ENCODE measurements at places on chromosomes 6 and 20.

GRCh38 chr6:106315765-106316374 lies 9.7 kb downstream of the ATG5 start:
- no peak for DNase-seq

DNA sequence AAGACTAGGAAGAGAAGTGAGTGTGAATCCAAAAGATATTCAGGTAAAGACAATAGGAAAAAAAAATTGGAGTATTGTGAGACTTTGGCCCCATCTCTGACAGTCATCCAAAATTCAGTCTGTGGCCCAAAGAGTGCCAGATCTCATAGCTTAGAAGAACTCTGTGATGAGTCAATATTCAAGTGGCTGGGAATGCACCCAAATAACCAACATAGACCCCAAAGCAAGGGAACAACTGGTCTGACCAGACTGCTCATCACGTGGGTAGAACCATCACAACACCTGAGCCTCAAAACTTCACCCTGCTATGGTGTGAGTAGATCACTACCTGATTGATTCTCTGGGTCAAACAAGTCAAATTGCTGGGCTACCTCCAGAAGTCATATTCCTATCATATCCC lies 51.1 kb upstream of the TRDN start:
- DNase-seq = no peak

DNA sequence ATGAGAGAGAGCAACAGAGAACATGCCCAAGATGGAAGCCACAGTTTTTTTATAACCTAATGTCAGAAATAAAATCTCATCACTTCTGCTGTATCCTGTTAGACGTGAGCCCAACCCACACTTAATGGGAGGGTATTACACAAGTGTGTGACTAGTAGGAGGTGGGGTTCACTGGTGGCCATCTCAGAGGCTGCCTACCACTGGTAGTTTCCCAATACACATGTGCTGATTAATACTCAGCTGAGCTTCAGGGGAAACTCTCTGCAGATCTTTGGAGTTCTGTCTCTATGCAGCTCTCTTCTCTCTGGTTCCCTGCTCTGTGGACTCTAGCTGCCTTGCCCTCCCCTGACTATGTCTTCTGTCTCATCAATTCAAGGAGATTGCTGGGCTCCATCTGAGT lies 35.7 kb downstream of the CNBD2 start:
- DNase-seq = no peak

- no peak for DNase-seq
Observed at GRCh38 chr6:121816906-121817540, 381.6 kb downstream of the GJA1 start.

DNA sequence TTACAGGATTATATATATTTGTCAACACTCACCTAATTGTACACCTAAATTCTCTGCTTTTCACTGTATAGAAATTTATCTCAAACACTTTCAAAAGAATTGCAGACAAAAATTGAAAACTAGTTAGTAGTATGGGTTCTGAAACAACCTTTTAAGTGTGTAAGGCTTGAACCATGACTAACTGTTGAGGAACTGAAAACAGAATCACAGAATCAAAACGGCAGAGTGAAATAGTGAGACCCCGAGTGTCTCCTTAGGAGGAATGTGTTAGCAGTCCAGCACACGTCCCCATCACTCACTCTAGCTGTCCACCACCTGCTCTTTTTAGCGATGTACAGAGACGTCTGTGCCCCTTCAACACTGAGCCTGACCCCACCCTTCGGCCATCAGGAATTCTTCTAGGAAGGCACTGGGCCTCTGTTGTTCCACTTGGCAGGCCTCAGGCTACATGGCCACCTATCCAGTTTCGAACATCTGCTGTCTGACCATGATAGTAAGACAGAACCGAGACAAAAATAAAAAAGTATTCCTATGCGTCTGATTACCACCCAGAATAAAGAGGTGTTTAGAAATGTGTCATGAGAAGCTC lies 227.4 kb downstream of the C6orf118 start:
- no peak for DNase-seq

GRCh38 chr20:32810941-32811340 lies 8.8 kb upstream of the MAPRE1 start:
- no peak for DNase-seq

GRCh38 chr6:41635365-41635764 lies 2.9 kb upstream of the MDFI start:
- no peak for DNase-seq

DNA sequence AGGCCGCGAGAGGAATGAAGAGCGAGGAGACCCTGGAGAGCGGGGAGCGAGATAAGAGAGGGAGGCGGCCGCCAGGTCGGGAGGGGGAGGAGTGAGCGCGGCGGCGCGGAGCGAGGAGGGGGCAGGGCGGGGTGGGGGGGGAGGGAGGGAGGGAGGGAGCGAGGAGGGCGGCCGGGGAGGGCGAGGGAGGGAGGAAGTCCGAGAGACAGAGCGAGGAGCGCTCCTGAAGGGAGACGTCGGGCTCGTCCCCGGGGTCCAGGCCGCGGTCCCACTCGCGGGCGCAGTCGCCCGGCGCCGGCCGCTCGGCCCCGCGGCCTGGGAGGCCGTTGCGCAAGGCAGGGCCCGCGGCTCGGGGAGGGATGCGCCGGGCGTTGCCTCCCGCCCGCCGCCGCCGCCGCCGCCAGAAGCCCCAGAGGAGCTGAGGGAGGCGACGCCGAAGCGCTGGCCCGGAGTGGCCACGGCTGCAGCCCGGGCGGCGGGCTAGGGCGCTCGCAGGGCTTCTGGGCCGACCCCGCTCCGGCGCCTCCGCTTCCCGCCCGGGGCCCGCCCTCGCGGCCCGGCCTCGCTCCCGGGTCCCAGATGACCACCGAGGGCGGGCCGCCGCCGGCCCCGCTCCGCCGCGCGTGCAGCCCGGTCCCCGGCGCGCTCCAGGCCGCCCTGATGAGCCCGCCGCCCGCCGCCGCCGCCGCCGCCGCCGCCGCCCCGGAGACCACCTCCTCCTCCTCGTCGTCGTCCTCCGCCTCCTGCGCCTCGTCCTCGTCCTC lies at the start of gene FOXF2:
TSS of gene FOXF2 (plus strand) at position 208 of the 764 bp plus-strand sequence. CDS start at position 580, 372 bp downstream.
- peak; percentile 87 for DNase-seq

DNA sequence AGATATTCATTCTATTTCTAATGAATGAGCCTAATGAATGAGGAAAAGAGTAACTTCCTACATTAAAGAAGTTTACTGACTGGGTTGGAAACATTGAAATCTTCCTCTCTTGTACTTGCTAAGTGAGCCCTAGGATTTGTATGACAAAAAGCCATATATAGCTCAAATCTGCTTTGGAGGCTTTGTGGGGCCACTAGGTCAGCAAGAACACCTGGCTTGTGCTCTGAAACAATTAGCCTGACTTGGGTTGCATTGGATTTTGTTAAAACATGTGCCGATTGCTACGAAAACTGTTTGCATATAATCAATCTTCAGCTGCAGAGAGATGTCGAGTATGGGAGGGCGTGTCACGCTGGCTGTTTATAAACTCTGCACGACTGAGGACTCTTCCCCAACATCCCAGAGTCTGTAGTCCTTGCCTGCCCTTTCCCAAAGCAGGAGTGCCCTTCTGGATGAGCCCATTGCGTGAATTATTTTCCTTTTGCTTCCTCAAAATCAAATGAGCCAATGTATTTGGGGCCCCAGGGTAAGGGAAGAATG lies 684.8 kb downstream of the DHX35 start:
- DNase-seq = no peak

GRCh38 chr6:35061651-35062410 lies 79.3 kb downstream of the TCP11 start:
- DNase-seq = no peak

GRCh38 chr6:29510202-29510601 lies 22.4 kb upstream of the MAS1L start:
- DNase-seq = no peak

DNA sequence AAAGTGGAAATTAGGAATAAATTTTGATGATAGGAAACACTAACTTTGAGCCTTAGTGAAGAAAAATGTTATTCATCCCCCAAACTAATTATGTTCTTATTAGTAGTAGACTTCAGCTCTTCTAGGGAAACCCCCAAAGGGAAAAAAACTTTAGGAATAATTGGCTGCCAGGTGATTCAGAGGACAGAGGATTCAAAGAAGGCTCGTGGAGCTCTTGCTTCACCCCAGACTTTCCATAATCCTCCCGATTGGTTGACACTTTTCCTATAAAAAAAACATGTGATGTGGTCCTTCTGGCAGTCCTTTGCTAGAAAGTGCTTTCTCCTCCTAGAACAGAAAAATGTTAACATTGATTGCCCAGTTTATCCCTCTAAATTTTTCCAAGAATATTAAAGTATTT lies 5.6 kb upstream of the CCDC170 start:
- DNase-seq = no peak

GRCh38 chr6:14077193-14077867 lies 40.2 kb upstream of the CD83 start:
- DNase-seq = no peak

DNA sequence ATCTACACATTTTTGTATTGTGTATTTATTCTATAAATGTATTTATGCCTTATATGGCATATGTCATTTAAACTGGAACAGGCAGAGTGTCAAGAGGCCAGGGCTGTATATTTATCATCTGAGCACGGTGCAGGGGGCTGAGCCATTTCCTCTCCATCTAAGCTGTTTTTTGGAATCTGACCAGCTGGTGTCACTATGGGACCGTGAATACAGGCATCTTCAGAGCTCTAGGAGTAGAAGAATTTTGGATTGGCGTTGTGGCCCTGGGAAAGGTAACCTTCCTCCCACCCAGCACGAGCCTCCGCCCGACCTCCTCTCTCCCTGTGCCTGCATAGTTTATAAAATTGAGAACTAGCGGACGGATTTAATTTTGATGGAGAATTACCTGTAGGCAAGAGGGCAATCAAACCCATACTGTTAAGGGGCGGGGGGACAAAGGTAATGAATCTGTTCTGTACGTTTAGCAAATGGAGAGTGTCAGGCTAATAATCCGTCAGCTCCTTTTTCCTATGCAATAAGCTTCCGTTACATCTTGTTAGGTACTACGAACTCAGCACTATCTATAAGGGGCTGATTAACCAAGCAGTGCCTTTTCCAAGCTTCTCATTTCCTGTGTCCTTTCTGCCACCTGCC lies 29.0 kb upstream of the EEF1E1 start:
- peak; percentile 56 for DNase-seq

DNA sequence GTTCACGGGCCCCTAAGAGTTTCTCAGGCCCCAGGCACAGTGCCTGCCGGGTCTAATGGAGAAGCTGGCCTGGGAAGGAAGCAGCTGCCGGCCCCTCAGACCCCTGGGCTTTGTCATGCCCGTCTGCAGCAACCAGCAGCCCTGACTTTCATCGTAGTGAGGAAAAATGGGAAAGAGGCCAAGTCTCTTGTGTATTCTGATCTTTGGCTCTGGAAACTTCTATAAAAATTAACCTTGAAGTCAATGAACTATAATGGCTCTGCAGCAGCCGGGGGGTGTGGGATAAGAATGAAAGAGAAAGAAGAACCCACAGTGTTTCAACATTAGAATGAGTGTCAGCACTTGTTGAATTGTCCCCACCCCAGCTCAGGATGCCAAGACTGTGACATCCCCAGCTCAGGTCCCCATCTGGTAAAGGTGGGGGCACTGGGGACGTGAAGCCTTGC lies 12.9 kb downstream of the TGM2 start:
- DNase-seq = no peak

DNA sequence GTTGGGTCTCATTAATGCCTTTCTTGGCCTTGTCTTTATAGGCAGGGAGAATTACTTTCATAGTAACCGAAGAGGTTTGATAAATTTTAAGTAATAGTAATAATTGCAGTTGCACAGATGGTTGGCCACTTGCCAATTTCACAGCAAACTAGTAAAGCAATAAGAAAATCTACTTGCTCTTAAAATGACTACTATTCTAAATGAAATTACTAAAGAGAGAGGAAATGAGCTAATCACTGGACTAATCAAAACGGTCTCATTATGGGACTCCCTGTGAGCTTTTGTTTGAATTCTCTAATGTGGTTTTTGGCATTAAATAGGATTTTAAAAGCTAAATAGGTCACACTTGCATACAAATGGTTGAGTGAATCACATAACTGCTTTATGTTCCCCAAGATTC lies 227.4 kb upstream of the PLN start:
- DNase-seq = no peak

GRCh38 chr6:80209430-80209829 lies 103.0 kb downstream of the BCKDHB start:
- no peak for DNase-seq

DNA sequence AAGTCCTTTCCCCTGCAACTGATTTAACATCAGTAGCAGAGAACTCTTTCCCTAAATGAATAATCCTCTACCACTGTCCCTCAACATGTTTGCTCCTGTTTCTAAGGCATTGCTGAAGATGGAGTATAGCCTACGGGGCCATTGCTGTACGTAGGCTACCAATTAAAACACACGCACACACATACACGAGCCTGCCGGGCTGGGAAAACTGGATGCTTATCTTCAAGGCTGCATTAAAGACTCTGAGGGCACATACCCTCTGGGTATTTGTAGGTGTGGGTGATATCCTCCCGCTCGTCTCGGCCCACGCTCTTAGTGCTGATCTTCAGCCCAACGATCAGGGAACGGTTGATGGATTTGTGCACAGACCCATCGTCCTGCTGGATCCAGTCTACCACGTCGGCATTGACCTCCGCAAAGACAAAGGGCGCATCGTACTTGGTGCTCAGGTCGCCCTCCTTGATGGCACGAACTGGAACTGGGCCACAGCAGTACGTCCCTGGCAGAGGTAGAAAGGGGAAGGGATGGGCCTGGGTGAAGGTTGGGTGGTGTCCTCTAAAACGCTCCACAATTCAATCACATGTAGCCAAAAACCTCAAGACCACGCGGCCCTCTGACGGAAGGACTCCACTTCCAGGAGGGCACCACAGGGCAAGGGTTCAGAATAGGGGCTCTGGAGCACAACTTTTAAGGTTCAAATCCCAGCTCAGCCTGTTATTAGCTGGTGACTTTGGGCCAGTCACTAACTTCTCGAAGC lies 25.7 kb downstream of the TGM2 start:
- no peak for DNase-seq

DNA sequence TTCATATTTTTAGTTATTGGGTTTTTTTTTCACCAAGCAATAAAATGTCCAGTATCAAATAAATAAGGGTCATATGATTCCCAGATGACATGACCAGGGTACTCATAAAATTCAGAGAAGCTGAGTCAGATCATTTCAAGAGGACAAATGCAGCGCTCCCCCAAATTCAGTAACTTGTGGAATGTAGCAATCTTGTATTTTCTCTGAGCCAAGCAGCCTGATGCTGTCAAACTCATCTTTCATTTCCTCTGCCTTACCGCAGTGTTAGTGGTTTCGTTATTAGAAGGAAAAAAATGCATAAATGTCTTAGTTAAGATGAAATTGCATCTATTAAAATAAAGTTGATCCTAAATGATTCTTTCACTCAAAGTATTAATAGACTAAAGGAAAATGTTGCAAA lies 57.8 kb upstream of the EDN1 start:
- no peak for DNase-seq

- no peak for DNase-seq
Observed at GRCh38 chr6:68628161-68628560, 6.9 kb upstream of the ADGRB3 start.

- no peak for DNase-seq
Observed at GRCh38 chr6:94341173-94341572, 921.8 kb upstream of the EPHA7 start.

All from fibroblast of gingiva (primary cell).